ENCODE measurements at places on chromosomes 16 and 17.
A peak's percentile ranks its signal among the peaks of the same experiment; 100 is the strongest.

GRCh38 chr17:80428796-80429195, 13.8 kb downstream of the ENDOV start:
- no peak for DNase-seq

DNA sequence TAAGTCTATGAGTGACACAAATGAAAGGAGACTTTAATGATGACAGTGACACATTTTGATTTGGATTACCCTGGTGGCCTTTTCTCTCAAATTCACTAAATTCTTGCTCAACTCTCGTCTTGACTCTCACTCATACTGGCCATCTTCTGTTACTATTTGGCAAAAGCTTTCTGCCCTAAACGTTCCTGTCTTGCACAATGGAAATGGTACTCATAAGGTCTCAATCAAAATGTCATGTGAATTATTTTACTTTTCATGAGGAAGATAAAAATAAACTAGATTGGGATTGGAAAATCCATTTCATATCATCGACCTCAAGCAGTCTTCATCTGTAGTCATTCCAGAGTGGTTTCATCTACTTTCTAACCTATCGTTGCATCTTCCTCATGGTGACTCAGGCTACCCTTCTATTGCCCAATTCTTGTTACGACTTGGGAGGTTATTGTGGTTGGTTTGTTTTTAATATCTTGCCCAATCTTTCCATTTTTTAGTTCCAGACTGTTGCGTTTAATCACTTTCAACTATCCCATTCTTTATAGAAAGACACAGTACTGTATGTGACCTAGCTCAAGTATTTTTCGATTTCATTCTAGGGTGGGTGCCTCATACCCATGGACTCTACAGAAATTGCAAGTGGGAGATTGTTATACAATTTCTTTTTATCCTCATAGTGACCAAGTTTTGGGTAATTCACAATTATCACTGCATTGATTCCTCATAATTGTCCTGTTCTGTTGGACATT, 317.2 kb upstream of the KCNJ16 start:
- DNase-seq, result no peak

DNA sequence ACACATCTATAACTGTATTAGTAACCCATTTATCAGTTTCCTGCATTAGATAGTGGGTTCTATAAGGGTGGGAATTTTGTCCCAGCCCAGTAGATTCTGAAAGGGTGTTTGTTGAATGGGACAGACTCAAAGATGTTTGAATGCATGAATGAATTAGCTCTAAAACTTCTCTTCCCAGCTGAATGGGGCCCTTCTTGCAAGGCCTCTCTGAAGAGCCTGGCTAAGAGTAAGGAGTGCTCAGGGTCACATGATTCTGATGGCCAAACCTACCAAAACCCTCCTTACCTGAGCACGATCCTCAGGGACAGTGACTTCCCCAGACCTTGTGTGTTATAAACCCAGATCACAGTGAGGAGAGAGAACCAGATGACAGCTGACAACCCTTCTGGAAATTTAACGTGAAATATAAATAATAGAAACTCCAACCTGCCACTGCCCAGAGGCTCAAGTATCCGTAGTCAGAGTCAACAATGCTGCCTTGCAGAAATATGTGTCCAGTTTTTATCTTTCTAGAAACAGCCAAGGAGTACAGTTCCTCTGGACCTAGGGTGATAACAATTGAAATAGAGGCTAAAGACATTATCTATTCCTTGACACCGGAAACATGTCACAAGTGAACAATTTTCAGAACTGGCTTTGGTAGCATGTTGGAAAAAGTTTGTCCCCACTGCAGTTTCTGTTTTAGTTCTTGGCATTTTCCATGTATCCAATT, 268.9 kb upstream of the MAF start:
- DNase-seq, result no peak

DNA sequence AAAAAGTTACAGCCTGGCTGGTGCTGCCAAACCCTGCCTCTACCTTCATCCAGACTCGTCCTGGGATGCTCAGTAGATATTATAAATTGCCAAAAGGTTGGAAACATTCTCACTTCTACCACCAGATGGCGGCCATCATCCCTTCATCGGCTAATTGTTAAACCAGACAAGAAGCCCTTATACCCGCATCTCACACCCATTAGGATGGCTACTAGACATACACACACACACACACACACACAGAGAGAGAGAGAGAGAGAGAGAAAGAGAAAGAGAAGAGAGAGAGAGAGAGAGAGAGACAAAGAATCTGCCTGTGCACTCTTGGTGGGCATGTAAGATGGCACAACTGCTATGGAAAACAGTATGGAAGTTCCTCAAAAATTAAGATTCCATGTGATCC, 15.0 kb upstream of the SCIMP start:
- no peak for DNase-seq

- no peak for DNase-seq
These were observed 43.2 kb downstream of the RPH3AL start for GRCh38 chr17:309361-309888.

- DNase-seq, result no peak
These were observed 2.0 kb downstream of the SRCAP start for GRCh38 chr16:30700971-30701370.

DNA sequence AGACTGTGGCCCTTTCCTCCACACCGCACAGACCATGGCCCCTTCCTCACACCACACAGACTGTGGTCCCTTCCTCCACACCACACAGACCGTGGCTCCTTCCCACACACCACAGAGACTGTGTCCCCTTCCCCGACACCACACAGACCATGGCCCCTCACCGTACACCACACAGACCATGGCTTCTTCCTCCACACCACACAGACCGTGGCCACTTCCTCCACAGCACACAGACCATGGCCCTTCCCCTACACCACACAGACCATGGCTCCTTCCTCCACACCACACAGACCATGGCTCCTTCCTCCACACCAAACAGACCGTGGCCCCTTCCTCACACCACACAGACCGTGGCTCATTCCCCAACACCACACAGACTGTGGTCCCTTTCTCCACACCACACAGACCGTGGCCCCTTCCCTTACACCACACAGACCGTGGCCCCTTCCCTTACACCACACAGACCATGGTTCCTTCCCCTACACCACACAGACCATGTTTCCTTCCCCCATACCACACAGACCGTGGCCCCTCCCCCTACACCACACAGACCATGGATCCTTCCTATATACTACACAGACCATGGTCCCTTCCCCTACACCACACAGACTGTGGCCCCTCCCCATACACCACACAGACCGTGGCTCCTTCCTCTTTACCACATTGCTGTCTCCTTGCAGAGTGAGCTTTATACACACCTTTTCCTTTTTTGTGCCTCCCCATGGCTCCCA, 297.5 kb upstream of the FOXF1 start:
- DNase-seq, result no peak

- peak; percentile 5 for DNase-seq
These were observed 206.8 kb downstream of the PRKCA start for GRCh38 chr17:66508896-66509844.

- no peak for DNase-seq
These were observed 80.8 kb upstream of the HSBP1 start for GRCh38 chr16:83727018-83727417.

GRCh38 chr17:38800237-38800760, 943 bp upstream of the PIP4K2B start:
- no peak for DNase-seq

DNA sequence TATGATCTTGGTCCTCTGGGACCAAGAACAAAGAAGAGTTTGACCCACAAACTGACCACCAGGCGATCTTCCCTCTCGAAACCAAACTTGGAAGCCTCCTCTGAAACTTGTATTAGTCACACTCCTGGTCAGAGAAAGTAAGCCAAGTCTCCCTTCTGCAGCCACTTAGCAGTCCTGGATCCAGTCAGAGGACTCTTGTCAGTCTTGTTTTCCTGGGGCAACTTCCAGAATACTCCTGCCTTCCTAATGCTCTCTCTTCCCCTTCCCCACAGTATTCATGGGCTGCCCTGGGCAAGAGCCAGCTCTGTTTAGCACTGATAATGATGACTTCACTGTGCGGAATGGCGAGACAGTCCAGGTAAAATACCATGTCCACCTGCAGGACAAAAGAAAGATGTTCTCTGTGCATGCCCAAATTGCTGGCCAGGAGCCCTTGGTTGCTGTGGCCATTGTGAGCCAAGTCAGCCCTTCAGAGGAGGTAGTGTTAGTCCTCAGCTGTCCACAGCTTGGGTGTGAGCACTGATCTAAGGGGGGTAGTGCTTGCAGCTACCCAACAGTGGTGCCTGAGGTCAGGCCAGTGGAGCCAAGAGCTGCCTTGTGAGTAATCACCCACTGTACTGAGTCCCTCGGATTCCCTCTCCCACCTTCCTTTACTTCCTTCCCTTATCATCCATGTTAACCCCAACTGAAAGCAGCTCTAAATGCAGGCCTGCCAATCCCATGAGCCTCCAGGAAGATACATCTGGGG, 31.2 kb downstream of the CDH3 start:
- no peak for DNase-seq

DNA sequence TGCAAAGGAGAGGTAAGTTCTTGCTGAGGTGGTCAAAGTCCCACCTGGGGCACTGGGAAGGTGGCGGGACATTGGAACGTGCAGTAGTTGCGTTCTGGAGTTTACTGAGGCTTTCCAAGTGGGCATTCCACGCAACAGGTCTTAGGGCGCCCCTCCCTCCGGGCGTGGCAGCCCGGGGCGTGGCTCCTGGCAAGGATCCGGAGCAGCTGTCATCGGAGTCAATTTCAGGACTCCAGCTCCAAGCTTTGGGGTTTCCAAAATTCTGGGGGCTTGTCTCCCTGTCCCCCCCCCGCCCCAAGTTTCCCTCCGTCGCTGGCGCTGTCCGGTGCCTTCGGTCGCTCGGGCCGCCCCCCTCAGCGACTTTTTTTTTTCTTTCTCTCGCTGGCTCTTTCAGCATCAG, 43.1 kb upstream of the AMZ2 start:
- DNase-seq, result no peak

DNA sequence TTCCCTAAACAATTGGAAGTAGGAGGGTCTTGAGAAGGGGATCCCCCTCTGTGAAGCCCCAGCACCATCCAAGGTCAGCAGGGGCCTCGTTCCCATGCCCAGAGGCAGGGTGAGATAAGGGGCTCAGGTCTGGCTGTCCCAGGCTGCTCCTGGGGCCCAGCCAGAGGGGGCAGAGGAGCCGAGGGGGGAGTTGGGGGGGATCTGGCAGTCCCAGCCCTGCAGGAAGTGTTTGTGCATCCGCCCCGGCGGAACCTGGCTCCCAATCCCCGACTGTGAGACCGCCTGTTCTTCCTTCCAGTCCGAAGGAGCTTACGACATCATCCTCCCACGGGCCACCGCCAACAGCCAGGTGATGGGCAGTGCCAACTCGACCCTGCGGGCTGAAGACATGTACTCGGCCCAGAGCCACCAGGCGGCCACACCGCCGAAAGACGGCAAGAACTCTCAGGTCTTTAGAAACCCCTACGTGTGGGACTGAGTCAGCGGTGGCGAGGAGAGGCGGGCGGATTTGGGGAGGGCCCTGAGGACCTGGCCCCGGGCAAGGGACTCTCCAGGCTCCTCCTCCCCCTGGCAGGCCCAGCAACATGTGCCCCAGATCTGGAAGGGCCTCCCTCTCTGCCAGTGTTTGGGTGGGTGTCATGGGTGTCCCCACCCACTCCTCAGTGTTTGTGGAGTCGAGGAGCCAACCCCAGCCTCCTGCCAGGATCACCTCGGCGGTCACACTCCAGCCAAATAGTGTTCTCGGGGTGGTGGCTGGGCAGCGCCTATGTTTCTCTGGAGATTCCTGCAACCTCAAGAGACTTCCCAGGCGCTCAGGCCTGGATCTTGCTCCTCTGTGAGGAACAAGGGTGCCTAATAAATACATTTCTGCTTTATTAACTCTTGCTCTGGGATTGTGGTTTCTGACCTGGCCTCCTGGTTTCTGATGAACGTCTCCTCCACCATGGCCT, 14.9 kb downstream of the GPRC5C start:
- DNase-seq, result no peak

- DNase-seq, result no peak
These were observed 25.2 kb upstream of the ERN1 start for GRCh38 chr17:64155129-64155528.

GRCh38 chr17:78419970-78420815, 41.7 kb downstream of the PGS1 start:
- no peak for DNase-seq

- DNase-seq, result no peak
These were observed 25.7 kb downstream of the IRF8 start for GRCh38 chr16:85924675-85925074.

DNA sequence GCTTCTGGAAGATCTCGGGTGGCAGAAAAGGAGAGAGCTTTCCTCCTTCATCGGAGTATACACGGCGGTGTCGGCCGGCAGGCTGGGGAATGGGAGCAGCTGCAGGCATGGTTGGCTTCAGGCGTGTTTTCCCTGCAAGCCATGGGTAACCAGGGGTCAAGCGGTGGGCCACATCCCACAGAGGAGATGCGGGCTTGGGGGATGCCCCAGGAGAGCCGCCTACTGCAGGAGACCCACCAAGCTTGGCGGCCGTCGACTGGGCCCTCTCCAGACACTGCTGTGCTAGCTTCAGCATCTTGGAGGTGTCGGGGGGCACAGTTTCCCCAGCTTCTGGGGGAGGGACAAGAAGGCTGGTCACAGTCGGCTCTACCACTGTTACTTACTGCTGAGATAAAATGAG, 4.2 kb downstream of the VPS9D1 start:
- no peak for DNase-seq

Measured in stimulated activated CD8-positive, alpha-beta memory T cell treated with anti-CD3 and anti-CD28 coated beads, Interleukin-15, amount 100 ng/mL, for 24 hours (primary cell).